ENCODE measurements at places on chromosomes 3 and 15. TPM values are rescaled to one million over a fixed set of nuclear protein-coding genes. Genes with fewer than 3 reads are reported as not detected.

Gene MIX23
- total RNA-seq: 24.8 TPM

Gene TBC1D21
- total RNA-seq: not detected

Gene RARB
- 18.5 TPM for total RNA-seq

Gene DNAJC17
- total RNA-seq: 25.8 TPM

Gene HRG
- total RNA-seq: not detected

All from sigmoid colon (tissue), 7 donors.